ENCODE measurements at places on chromosomes 7 and 10. TPM values are rescaled to one million over a fixed set of nuclear protein-coding genes. Genes with fewer than 3 reads are reported as not detected.
A peak's percentile ranks its signal among the peaks of the same experiment; 100 is the strongest.

Gene NCF1
- 0.41 TPM for total RNA-seq

Gene CYP3A5
- total RNA-seq, result 3.2 TPM

Gene CHAT
- total RNA-seq, result not detected

Gene CHN2
- not detected for total RNA-seq

Gene C10orf105
- not detected for total RNA-seq

Gene DIP2C
- 1.1 TPM for total RNA-seq

Gene FAM149B1
- 24.4 TPM for total RNA-seq

Gene NYAP1
- 1.3 TPM for total RNA-seq

Gene CXCL12
- not detected for total RNA-seq

GRCh38 chr10:62108759-62109586 lies 159.7 kb downstream of the RTKN2 start:
- peak; percentile 87 for DNase-seq

- DNase-seq, result no peak
Observed at GRCh38 chr7:148222721-148223120, 367.8 kb upstream of the C7orf33 start.

DNA sequence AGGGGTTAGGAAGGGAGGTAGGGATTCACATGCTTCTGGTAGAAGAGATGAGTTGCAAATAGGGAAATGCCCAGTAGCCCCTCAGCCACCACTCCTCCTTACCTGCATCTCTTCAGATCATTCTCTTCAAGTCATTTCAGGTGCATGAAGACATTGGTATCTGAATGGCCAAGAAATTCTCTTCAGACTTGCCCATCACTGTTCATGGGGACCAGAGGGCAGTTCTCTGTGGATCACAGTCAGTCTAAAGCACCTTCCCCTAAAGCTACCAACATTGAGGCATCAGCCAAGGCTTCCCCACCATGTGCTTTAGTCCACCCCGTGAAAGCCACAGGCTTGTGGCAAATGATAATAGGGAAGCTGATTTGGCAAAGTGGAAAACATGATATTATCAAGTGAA lies 319.4 kb upstream of the ZNF32 start:
- no peak for DNase-seq

DNA sequence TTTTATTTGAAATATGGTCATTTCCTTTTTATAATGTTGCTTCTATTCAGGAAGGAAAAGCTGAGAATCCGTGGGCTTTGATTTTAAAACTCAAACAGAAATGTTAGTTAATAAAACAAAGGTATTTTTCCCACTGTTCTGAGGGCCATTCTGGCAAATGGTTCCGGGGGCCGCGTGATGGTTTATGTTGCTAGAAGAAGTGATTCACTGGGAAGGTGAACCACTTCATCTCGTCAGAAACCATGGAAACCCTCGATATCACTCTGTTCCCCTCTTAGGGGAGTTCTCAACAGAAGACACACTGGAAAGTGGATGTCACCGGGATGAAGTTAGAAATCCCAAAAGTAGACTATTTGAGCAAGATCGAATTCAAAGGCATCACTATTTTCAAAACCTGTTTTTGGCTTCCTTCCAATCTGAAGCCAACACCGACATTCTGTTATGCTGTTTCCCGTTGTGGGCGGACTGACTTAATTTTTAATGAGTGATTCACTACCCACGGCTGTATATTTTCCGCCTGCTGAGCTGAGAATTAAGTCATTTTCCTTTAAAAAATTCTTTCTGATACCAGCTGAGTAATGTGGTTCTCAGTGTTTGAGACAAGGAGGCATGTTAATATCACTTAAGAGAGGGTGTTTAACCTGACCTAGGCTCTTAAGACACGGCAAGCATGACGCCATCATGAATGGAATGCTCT lies 84.1 kb downstream of the PTPRE start:
- DNase-seq, result peak; percentile 87

GRCh38 chr7:77745746-77746145 lies 49.5 kb downstream of the RSBN1L start:
- DNase-seq, result no peak

GRCh38 chr10:61918140-61918539 lies 16.6 kb downstream of the ARID5B start:
- DNase-seq, result no peak

- no peak for DNase-seq
Observed at GRCh38 chr7:18900803-18901202, 216.6 kb downstream of the TWIST1 start.

DNA sequence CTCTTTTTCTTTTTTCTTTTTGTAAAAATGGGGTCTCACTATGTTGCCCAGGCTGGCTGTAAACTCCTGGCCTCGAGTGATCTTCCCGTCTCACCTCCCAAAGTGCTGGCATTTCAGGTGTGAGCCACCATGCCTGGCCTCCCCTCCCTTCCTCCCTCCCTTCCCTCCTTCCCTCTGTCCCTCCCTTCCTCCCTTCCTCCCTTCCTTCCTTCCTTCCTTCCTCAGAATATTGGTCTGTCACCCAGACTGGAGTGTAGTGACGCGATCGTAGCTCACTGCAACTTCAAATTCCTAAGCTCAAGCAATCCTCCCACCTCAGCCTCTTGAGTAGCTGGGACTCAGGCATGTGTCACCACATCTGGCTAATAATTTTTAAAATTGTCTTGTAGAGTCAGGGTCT lies 8.4 kb downstream of the AGAP3 start:
- DNase-seq, result no peak

- DNase-seq, result peak; percentile 12
Observed at GRCh38 chr7:81447351-81447952, 322.4 kb downstream of the HGF start.

DNA sequence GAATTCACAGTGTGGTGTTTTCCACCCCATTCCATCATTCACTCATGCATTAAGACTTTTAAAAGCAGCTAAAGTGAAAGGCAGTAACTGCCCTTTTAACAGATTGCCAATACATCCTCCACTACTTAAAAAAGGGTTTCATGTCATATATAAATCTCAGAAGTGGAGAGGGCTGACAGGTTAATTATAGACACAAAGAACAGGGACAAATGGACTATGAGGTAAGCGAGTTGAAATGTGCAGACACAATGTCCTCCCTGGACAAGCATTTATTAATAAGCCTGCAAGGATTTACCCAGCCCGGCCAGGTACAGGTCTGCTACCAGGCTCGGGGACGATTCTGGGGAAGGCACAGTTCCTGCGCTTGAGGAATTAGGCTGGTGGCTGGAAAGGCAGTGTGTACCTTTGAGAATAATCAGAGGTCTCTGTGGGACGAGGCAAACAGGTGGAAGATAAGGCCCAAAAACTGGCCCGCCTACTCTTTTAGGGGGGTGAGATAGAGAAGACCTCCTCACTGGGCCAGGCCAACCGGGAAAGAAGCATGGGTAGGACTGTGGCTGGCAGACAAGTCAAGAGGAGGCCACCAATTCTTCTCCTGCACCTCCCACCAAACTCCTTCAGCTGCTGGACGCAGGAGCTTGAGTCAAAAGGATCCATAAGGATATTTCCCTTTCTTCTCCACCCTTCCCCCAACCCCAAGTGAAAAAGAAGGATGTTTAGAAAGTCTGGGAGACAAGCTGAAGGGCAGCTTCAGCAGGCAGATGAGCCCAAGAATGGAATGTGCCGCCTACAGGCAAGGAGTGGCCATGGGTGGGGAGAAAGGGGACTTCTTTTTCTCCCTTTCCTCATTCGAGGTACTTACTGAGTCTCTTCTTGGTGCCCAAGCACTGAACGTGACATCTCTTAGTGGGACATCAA lies 1.5 kb downstream of the PDLIM1 start:
- DNase-seq, result peak; percentile 60

DNA sequence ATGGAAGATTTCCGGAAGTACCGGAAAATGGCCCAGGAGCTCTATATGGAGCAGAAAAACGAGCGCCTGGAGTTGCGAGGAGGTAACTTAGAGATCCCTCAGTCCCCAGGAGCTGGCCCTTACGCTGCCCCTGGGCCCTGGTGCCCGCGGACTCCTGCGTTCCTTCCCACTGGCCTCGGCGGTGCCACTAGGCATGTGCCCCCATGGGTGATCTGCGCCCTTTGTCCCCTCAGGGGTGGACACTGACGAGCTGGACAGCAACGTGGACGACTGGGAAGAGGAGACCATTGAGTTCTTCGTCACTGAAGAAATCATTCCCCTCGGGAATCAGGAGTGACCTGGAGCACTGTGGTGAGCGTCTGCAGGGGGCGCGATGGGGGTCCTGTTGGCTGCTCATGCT lies 24.2 kb upstream of the CHST12 start:
- no peak for DNase-seq

GRCh38 chr10:86644152-86644793 lies 10.1 kb upstream of the OPN4 start:
- no peak for DNase-seq

GRCh38 chr10:12617191-12618175 lies 268.1 kb downstream of the CAMK1D start:
- DNase-seq, result peak; percentile 77

DNA sequence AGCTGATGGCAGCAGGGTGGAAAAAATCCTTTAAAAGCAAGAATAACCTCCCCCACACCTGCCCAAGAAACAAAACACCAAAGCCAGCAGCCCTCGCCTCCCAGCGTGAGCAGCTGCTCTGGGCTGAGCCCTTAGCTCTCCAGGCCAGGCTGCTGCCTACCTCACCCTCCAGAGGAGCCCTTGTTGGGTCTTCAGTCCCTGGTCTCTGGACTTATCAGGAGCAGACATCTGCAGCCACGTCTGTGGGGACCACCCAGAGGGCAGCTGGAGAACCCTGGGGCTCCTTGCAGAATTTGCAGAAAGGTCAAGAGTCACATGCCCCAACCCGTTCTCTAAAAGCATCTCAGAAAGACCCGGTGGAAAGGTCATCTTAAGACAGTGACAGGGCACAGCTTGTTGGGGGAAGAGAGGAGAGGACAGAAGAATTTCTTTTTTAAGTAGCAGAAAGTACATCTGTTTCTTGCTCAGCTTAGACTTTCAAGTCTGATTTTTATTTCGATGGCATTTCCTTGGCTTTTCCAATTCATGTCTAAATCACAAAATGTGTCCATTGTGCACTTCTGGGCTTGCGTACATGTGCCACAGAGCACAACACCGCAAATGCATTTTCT lies 425.7 kb upstream of the NFE2L3 start:
- DNase-seq, result no peak

GRCh38 chr7:99396418-99397296 lies 11.7 kb downstream of the PDAP1 start:
- no peak for DNase-seq

DNA sequence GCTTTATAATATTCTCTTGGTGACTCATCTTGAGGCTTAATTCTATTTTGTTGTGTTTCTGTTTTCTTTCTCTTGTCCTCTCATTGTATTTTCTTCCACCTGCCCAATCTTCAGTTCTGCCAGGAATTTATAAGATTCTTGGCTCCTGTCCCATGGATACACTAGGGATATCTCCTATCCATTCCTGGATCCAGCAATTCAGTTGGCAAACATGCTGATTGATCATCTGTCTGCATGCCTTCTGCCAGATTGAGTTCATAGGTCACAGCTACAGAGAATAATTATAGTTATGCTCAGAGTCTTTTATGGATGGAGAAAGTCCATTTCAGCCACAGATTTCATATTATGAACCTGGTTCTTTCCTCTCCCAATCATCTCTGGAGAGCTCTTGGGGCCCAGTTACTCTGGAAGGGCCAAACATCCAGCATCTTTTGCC lies 140.4 kb upstream of the MAGI2 start:
- DNase-seq, result no peak

- no peak for DNase-seq
Observed at GRCh38 chr7:85566095-85566794, 379.4 kb upstream of the SEMA3D start.

GRCh38 chr7:69609541-69610373 lies 11.5 kb downstream of the AUTS2 start:
- no peak for DNase-seq

DNA sequence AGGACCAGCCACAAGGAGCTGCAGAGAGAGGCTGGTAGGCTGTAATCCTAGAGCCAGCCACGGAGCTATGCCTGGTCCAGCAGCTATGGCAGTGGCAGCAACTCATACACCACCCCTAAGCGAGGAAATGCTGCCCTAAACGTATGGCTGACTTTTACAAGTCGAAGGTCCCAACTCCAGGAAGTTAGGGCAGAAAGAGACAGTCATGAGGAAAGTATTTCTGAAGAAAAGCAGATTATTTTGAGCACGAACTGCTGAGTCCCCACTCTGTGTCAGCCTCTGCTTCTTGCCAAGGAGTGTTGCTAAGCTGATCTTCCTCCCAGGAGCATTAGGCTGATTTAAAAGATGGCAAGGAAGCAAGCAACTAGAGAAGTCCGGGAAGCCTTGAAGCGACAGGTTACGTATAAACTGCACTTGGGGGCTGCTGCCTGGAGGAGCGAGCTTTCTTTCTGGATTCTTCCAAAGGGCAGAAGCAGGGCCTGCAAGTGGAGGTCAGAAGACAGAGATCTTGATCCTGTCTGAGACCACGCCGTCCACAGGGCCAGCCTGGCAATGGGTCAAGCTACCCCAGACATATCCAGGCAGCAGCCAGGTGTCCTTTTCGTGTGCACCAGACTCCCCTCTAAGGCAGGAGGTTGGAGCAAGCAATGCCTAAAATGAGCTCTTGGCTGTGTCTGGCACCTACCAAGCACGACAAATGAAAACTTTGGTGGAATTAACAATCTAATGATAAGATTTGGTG lies 39.4 kb downstream of the PLXNA4 start:
- no peak for DNase-seq

DNA sequence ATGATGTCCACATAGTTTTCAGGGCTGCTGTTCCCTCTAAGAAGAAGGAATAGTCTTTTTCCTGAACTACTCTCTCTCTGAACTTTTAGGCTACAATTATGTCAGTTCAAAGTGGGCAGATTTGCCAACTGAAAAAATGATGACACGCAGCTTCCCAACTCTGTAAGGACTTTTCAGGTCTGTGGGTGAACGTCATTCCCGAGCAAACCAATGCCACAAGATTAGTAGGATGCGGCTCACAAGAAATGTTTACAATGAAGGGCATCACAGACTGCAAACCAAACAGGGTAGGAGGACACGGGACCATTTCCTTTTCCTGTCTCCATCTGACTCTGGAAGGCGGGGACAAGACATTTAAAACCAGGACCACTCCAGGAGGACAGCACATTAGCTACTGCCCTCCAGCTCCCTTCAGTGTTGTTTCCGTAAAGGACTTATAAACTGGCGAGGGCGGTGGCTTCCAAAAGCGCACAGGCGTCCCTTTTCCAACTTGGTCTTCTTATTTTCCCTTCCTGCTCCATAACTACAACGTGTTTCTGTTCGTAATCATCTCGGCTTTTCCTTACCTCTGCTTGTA lies 539 bp upstream of the MKLN1 start:
- DNase-seq, result peak; percentile 64

DNA sequence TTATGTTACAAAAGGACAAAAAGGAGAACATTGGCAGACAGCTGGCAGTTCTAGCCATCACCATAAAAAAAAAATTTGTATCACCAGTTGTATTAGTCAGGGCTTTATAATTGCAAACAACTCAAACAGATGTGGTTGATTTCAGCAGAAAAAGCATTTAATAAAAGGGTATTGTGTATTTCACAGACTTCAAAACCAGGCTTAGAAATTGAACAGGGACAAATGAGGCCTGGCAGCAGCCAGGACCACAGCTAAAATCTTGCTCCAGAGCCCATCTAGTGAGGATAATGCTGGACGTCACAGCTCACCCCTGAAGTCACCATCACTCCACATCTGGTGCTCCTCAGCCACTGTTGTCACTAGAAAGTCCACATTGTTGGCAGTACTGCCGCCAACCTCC lies 52.9 kb upstream of the CALD1 start:
- no peak for DNase-seq

- DNase-seq, result no peak
Observed at GRCh38 chr10:62545160-62546066, 171.2 kb downstream of the ZNF365 start.
